ENCODE measurements at places on chromosomes 2 and 18. TPM values are rescaled to one million over a fixed set of nuclear protein-coding genes. Genes with fewer than 3 reads are reported as not detected.

The HOXD11 gene
- total RNA-seq: 0.37 TPM

DNA sequence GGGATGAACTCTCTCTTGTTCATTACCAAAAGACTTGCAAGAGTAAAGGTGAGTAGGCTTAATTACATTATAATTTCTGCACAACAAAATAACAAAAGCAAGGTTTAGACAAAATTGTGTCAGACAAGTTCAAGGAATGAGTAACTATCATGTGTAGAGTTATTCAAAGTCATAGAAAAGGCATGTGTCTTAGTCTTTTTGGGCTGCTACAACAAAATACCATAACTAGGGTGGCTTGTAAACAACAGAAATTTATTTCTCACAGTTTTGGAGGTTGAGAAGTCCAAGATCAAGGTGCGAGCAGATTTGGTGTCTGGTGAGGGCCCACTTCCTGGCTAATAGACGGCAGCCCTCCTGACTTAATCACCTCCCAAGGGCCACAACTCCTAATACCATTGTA lies 37.6 kb downstream of the IL1R2 start:
- no peak for DNase-seq

- DNase-seq: no peak
Observed at GRCh38 chr2:18465979-18466378, 94.5 kb downstream of the RDH14 start.

DNA sequence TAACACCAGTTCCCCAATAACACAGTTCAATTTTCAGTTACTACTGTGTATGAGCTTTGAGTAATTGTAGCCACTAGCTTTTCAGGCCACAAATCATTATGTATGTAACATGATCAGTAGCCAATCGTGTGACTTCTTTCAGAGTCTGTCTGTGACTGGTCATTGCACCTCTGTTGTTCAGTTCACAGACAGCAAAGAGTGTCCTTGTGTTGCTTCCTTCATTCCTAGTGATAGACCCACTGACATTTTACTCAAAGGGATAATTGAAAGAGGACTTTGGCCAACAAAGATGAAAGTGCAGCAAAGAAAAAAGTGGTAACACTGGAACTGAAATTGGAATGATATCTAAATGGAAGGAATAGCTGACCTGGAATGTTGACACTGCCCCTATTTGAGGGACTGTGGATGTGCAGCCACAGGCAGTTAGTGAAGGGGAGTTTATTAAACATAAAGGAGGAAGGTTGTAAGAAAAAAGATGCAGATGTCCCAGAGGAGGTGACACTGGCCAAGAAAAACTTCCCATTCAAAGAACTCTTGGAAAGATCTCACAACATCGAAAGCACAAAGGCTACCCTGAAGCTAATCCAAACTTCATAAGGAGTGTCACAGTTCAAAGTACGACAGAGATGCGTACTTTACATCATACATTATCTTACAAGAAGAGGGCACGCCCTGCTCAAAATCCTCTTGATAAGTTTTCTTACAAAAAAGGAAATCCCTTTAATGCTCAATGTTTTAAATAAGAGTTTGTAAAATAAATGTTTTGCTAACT lies 19.3 kb downstream of the TTC39C start:
- DNase-seq: no peak

The REL gene
- total RNA-seq: 19.9 TPM

DNA sequence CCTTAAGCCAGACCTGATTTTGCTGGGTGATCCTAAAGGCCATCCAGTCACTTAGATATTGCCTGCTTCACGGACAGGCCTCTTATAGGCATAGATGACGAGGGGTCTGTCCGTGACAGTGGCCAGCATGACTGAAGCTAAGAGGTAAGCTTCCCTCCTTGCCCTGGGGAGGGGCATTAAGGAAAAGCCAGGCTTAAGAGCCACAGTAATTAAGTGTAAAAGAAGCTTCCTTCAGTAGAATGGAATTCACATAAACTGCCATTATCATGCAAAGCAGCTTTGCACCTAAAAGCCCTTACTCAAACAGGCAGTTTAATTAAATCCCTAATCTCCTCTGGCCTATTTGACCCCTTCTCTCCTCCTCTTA lies 99.4 kb upstream of the PKDCC start:
- DNase-seq: no peak

- no peak for DNase-seq
Observed at GRCh38 chr2:195570329-195570728, 86.7 kb upstream of the SLC39A10 start.

Data from left colon (tissue), 2 donors.